ENCODE measurements at places on chromosomes 13 and 19.

- DNase-seq, result no peak
These were observed 150.2 kb downstream of the UQCRFS1 start for GRCh38 chr19:29062475-29063435.

DNA sequence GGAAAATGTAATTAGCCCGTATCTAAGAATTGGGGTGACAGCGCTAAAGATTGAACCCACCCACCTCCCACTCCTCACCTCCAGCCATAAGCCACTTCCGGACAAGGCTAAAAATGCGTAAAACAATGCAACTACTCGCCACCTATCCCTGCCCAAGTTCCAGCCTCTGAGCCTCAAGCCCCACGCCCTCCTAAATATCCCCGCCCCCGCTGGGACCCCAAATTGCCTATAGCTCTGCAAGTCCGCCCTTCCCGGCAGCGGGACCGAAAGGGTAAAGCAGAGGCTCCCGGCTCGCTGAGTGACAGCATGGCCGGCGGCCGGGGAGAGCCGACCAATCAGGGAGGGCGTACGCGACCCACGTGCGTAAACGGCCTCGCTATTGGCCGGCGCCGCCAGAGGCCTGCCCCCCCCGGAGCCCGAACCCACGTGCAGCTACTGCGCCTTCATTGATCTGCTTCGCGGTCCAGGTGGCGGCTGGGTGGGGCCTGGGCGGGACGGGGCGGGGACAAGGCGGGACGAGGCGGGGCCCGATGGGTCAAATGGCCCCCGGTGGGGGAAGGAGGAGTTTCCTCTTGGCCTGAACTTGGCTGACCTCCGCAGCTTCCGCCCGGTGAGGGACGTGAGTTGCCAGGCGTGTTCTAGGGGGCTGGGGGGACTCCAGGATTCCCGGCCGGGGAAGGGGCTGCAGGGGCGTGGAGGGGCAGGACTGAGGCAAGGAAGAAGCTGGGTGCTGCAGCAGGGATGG is at the start of gene TLE6:
Gene TLE6 (plus strand): TSS at position 564 of the 745 bp plus-strand sequence. CDS start 670 bp downstream, outside the sequence.
- peak; percentile 88 for DNase-seq

GRCh38 chr13:20106742-20107141 is 54.1 kb downstream of the GJA3 start:
- DNase-seq, result no peak

- no peak for DNase-seq
These were observed 5.8 kb downstream of the KLF2 start for GRCh38 chr19:16330368-16330801.

GRCh38 chr13:51826606-51827005 is 18.4 kb downstream of the TMEM272 start:
- no peak for DNase-seq

DNA sequence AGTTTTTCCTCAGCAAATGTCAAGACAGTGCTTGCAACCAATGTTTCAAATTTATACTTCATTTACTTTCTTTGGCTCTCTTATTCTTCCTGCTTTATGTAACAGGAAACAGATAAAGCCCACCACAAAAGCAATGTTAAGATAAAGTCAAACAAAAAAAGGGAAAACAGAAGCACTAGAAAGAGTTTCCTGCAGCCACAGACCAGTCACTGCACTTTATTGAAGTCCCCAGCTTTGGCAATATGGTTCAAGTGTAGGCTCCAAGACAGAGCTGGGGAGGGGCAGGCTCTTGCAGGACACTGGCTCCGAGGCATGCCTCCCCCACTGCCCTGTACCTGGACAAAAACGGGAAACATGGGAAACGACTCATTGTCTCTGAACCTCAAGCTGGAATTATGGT is 15.3 kb upstream of the CDC16 start:
- DNase-seq, result no peak

DNA sequence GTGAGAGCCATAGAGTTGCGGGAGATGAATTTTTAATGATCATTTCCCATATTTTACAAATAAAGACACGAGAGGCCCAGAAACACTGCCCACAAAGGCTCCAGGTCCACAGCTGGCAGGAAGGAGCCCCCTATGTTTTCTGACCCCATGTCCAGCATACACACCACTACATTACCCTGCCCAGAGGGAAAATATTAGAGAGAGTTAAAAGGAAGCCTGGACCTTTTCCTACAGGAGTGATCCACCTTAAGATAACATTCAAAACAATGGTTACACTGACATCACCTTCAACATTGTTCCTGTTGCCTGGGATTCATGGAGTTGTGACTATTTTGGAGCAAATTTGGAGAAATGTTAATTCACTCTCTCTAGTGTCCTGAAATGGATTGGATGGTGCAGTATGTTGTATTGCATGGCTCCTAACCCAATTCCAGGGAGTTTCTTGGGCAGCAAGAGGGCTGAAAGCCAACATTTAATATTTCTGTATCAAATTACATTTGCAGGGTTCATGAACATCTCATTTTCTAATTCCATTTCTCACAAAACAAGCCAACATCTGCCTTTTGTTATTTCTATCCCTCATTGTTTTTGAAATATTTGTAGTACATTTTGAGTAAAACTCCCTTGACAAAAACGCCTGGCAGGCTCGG is 172.5 kb downstream of the DLEU7 start:
- DNase-seq, result no peak

GRCh38 chr19:16849168-16849567 is 20.0 kb downstream of the SIN3B start:
- DNase-seq, result no peak

- DNase-seq, result no peak
These were observed 4.6 kb upstream of the ZNF845 start for GRCh38 chr19:53328967-53329366.

DNA sequence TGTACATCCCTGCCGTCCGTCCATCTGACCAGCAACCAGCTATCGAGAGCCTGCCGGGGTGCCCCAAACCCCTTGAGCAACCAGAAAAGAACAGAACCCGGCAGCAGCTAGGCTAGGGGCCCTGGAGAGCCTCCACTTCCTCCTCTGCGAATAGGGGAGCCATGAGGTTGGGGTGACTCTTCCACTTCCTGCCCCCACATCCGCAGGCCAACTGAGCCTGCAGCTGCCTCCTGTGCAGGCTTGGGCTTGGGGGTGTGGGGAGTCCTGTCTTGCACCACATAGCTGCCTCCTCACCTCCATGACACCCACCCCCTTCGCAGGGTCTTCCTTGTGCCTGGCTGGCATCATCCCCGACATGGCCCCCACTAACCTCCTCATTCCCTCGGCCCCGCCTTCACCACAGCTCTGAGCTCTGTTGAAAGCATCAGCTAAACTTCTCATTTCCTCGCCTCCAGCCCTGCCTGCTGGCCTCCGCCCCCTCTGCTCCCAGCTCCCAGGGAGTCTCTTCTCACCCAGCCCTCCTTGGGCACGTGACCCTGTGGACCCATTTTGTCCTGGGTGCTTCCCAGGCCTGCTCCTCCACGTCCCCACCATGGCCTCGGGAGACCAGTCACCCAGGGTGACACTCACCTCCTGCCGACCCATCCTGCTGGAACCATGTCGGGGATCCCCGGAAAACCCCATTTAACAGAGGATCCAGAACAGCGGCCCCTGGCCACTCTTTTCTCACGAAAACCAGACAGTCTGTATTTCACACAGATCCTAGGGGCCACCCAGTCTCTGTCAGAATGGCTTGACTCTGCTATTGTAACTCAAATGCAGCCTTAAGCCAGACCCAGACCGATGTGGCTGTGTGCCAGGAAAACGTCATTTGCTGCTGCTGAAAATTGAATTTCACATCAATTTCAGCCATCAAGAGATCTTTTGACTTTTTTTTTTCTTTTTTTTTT is 50.4 kb downstream of the MYO9B start:
- no peak for DNase-seq

- DNase-seq, result no peak
These were observed 44.3 kb downstream of the BBC3 start for GRCh38 chr19:47186446-47187334.

DNA sequence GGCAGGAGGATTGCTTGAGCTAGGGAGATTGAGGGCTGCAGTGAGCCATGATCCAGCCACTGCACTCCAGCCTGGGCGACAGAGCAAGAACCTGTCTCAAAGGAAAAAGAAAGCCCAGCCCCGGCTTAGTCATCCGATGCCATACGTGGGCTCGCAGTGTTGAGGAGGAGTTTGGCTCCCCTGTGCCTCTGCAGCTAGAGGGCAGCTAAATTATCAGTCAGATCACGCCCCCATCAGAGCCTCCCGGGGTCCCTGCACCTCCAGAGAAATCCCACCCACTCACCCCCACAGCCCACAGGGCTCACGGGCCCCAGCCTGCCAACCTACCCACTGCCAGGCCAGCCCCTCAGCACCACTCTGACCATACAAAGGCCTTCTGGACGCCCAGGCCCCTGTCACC is 27.6 kb downstream of the MAU2 start:
- DNase-seq, result no peak

DNA sequence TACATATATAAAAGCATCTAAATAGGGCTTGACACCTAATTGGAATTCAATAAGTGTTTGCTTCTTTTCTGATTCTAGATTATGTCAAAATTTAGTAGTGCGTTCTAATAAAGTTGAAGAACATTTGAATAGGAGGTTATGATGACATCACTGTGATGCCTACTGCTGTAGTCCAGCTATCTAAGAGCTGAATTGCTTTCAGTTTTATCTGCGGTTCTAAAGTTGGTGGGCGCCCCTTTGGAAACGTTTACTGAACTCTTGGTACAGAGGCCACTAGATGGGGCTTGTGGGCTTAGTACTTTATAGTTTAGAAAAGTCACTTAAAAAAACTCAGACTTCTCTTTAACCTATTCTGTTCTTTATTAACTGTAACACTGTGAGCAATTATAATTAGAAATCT is 776.9 kb downstream of the GPC5 start:
- DNase-seq, result no peak

GRCh38 chr13:77406644-77407440 is 79.9 kb upstream of the MYCBP2 start:
- no peak for DNase-seq

GRCh38 chr13:81326913-81327312 is 986.0 kb upstream of the SPRY2 start:
- DNase-seq, result no peak

DNA sequence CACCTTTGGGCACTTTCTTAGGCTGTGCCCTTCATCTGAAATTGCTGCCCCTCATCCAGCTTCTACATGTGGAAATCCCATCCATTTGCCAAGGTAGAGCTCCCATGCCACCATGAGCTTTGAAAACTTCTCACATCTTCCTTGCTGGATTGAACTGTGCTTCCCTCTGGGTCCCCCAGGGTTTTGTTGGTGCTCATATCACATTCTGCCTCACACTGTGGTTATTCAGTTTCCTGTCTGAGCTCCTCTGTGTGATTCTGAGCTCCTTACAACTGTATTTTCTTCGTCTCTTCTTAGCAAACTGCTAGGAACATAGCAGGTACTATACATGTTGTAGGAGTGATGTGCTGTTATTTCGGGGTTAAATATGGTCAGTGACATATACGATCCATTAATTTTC is 74.9 kb upstream of the KL start:
- no peak for DNase-seq

- no peak for DNase-seq
These were observed 2.7 kb downstream of the CCDC106 start for GRCh38 chr19:55650602-55651230.

DNA sequence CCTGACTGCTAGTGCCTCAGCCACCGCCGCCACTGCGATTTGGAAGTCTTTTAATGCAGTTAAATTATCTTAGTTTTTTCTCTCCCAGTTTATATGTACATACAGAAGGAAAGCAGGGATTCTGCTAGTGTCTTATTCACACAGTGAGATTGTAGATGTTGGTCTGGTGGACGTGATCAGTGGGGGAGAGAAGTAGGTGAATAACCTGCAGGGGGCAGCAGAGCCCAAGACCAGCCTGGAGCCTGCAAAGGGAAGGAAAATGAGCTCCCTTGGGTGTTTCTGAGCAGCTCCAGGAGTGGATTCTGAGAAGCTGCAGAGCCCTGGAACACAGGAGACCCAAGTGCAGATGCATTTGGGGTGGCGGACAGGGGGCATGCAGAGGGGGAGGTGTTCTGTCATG is 26.3 kb downstream of the ZNF844 start:
- DNase-seq, result no peak

DNA sequence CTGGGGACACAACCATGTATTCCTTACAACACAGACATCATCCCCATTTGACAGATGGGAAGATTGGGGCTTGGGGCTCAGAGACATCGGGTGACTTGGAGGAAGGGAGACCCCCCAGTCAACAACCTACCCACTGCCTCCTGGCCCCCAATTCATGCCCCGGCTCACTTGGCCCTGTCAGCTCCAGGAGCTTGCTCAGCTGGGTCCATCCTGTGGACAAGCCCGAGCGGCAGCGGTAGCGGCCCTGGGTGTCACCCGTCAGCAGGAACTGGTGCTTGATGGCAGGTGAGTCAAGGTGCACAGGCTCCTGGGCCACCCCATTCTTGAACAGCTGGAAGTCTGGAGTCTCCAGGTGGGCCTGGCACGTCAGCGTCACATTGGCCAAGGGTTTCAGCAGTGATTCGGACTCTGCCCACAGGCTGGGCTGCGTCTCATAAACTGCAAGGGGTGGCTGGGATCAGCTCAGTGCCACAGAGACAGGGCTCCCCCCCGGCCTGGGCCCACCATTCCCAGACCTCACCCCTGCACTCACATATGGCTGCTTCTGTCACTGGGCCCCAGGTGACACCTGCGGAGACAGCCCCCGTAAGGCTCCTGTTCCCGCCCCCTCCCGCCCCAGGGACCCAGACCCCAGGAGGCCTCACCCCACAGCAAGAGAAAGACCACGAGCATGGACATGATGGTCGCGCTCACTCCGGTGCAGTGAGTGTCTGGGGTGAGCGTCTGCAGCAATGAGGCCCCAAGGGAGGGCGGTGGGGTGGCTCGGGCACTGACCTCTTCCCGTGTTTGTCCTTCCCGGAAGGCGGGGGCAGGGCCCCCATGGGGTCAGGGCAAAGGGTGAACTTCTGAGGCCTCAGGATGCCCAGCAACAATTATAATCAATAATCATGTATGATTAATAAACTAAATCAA is at the start of gene A1BG:
Gene A1BG (minus strand): TSS at position 733 of the 912 bp plus-strand sequence. CDS start 55 bp downstream, at position 678.
- no peak for DNase-seq

GRCh38 chr19:49114630-49115363 is 627 bp downstream of the LIN7B start:
- no peak for DNase-seq

GRCh38 chr13:102227741-102228140 is 174.1 kb downstream of the FGF14 start:
- no peak for DNase-seq

- no peak for DNase-seq
These were observed 280.6 kb downstream of the MTUS2 start for GRCh38 chr13:29100758-29101157.

GRCh38 chr13:111175935-111176334 is 60.8 kb downstream of the ARHGEF7 start:
- no peak for DNase-seq

DNA sequence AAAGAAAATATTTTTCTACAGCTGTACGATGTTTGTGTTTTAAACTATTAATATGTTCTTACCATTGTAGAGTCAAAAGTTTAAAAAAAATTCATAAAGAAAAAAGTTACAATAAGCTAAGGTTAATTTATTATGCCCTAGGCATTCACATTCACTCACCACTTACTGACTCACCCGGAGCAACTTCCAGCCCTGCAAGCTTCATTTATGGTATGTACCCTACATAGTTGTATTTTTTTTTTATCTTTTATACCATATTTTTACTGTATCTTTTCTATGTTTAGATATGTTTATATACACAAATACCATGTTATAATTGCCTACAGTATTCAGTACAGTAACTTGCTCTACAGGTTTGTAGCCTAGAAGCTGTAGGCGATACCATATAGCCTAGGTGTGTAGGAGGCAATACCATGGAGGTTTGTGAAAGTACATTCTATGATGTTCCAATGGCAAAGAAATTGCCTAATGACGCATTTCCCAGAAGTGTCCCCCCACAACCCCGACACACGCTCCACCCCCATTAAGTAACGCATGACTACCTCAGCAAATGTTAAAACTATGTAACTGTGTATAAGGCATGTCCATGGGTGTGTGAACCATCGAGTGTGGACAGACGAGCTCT is 60.4 kb downstream of the SLITRK6 start:
- DNase-seq, result no peak

- DNase-seq, result no peak
These were observed 92.7 kb downstream of the ZNF737 start for GRCh38 chr19:20472854-20473253.

All from NCI-H187 treated with DMSO at 0.1 percent for 48 hours (cell line).